Activated T-cell treated with anti-CD3 and anti-CD28 coated beads for 1 hour (primary cell): ENCODE measurements at places on chromosomes 6 and 20.

DNA sequence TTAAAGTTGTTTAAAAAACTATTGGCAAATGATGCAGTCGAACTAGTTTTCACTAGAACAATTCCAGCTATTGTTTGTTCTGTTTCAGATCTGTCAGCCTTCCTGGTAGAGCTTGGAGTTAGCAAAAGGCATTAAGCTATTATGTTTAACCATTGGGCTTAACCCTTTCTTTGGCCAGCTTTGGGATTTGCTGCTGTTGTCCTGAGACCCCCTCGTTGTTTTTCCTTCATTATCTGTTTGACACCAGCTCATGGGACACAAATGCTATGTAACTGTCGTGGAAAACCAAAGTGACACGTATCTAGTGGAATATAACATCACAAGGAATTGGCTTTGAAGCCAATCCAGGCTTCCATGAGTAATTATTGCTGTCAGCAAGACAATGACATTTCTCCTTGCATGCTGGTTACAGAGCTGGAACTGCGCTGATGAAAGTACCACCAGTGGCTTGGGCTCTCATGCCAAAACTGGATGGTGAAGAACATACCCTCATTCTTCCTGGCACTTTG is 96.0 kb downstream of the EYA2 start:
- no peak for DNase-seq

- DNase-seq: no peak
Measured at GRCh38 chr6:113442040-113442439, 415.1 kb upstream of the MARCKS start.

- no peak for DNase-seq
Measured at GRCh38 chr6:10411971-10412460, 2.9 kb downstream of the TFAP2A start.

- no peak for DNase-seq
Measured at GRCh38 chr20:24098886-24099285, 110.3 kb upstream of the GGTLC1 start.

DNA sequence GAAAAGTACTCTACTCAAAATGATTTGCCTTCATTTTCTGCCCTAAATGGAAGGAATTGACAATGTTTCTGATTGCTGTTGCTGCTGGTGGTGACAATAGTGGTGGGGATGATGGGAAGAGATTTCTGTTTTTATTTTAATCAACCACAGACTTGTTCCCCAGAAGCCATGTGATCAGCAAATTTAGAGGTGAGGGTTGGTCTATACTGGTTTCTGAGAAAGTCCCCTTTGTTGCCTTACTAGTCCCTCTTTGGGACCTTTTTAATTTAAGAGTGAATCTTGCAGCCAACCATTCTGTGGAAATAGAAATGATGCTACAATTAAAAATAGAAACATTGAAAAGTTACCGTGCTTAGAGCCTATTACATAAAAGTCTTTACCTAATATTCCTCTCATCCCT is 43.2 kb downstream of the AIG1 start:
- DNase-seq: no peak

GRCh38 chr6:150368762-150369161 is at the start of gene IYD:
TSS of gene IYD (plus strand) at chr6:150369012. CDS start at chr6:150369032, 20 bp downstream.
- no peak for DNase-seq

DNA sequence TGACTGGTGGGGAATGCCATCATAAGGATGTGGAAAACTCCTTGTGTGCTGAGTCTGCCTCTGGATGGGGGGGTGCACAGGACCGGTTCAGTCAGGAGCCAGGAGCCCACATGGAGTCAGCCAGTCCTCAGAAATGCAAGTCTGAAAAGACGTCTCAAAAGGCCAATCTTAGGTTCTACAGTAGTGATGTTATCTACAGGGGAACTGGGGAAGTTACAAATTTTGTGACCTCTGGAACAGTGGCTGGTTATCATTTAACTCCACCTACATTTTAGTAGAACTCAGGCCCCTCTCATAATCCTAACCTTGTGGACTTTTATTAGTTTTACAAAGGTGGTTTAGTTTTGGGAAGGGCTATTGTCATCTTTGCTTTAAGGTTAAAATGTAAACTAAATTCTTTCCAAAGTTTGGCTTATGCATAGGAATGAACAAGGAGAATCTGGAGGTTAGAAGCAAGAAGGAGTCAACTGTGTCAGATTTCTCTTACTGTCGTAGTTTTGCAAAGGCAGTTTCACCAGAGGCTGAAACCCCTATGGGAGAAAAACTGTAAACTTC is 13.7 kb upstream of the TBC1D22B start:
- DNase-seq: no peak
